ENCODE measurements at places on chromosomes 2 and 18. TPM values are rescaled to one million over a fixed set of nuclear protein-coding genes. Genes with fewer than 3 reads are reported as not detected.
A peak's percentile ranks its signal among the peaks of the same experiment; 100 is the strongest.

Gene KIAA2012
- total RNA-seq = not detected

Gene SPATA3
- 1.1 TPM for total RNA-seq

Gene AMER3
- total RNA-seq = not detected

DNA sequence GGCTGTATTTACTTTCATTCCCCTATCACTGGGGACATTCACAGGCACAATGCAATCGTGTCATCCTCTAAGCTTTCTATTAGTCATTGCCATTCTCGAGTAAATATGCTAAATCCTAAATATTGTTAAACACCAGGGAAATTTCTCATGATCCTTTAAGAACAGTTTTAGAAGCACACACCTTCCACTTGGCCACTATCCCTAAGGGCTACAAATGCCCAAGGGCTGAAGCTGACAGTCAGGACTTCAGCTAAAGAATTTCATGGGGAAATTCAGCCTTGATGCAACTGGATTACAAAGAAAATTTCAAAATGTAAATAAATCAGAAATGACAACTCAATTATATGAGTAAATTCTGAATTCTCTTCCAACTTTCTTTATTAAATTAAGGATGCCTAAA, 163.1 kb upstream of the PID1 start:
- H3K4me1 ChIP-seq = no peaks in the 10 kb centered on the region
- no peak for DNase-seq
- H3K27ac ChIP-seq = no peak overlapping the region

DNA sequence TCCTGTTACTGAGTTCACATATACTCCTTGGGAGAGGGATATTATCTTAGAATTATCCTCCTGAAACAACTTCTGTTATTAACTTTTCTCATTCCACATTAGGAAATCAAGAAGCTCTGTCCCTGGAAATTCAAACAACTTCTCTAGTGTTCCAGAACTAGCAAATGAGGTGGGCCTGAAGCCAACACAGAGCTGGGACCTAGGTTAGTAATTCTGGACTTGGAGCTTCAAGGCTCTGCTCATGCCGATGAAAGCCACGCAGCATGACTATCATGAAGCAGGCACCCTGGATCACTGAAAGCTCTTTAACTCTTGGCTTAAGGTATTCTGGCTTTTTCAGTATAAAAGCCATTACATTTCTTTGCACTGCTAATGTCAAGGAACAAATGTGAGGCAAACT, 242.7 kb downstream of the TGIF1 start:
- no peaks in the 10 kb centered on the region for H3K27me3 ChIP-seq
- H3K4me3 ChIP-seq = no peak overlapping the region
- DNase-seq = no peak
- peaks cover 6% of the 10 kb centered on the region for H3K4me1 ChIP-seq
- H3K27ac ChIP-seq = no peak overlapping the region

- H3K27me3 ChIP-seq = no peaks in the 10 kb centered on the region
- H3K4me3 ChIP-seq = peak overlapping the region; percentile 39
- DNase-seq = no peak
These were observed 84.9 kb downstream of the MAP4K4 start for GRCh38 chr2:101782427-101782792.

DNA sequence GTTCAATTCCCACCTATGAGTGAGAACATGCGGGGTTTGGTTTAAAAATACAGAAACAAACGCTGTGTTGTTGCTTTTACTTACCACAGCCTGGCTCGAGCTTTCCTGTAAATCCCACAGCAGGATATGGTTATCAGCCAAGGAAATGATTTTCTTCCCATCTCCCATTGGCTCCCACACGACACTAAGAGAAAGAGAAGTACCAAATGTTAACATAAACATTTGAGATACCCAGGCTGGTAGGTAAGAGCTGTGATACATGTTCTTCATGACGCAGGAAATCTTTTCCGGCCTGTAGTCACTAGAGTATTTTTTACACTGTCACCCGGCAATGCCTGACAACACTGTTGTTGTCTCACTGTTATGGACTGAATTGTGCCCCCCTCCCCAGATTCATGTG, 163.6 kb downstream of the EIPR1 start:
- H3K36me3 ChIP-seq = peaks cover 19% of the 10 kb centered on the region
- H3K27me3 ChIP-seq = no peaks in the 10 kb centered on the region

GRCh38 chr2:204583773-204584172, 38.5 kb downstream of the PARD3B start:
- no peak overlapping the region for H3K27ac ChIP-seq
- no peaks in the 10 kb centered on the region for H3K36me3 ChIP-seq
- H3K4me3 ChIP-seq = no peak overlapping the region
- no peaks in the 10 kb centered on the region for H3K4me1 ChIP-seq
- no peak for DNase-seq

Data from activated CD4-positive, alpha-beta T cell treated with anti-CD3 and anti-CD28 coated beads for 36 hours (primary cell).